ENCODE measurements at places on chromosomes 3 and 15.

- DNase-seq = no peak
Measured at GRCh38 chr15:85019815-85020590, 38.3 kb downstream of the PDE8A start.

DNA sequence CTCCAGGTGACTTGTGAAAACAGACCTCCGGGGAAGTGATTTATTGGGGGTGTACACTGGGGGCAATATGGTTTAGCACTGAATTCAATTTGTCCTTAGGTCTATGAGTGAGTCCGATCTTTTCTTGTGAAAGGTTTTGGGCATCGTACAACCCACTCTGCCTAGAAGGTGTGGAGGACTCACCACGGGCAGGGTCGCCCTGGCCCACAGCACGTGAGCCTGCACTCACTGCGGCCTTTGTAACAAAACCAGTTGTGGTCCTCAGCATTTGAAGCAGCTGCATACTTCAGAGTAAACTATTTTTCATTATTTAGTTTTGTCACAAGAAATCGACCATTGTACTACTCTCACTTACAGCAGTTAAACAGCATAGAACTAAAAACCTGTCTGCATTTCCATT lies 72.6 kb upstream of the BLM start:
- DNase-seq = no peak

- DNase-seq = no peak
Measured at GRCh38 chr15:96267463-96267862, 63.0 kb upstream of the NR2F2 start.

- DNase-seq = no peak
Measured at GRCh38 chr3:133967992-133968892, 61.5 kb downstream of the SLCO2A1 start.

- DNase-seq = no peak
Measured at GRCh38 chr3:20064796-20065564, 24.7 kb downstream of the KAT2B start.

DNA sequence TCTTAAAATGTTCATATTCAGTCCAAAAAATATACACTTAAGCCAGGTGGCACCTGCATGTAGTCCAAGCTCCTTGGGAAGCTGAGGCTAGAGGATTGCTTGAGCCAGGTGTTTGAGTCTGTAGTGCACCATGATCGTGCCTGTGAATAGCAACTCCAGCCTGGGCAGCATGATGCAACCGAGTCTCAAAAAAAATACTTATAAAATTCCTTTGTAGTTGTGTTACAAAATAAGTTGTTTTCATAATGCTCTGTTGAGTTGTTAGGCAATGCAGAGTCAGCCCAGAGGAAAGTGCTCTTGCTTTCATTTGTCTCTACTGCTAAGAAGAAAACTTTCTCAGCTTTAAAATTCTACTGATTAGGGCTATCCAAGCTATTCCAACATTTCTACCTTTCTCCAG lies 442.8 kb upstream of the ARRDC4 start:
- no peak for DNase-seq

- DNase-seq = no peak
Measured at GRCh38 chr15:25789616-25789999, 73.5 kb downstream of the ATP10A start.

- no peak for DNase-seq
Measured at GRCh38 chr3:195805181-195805580, 6.5 kb downstream of the MUC4 start.

DNA sequence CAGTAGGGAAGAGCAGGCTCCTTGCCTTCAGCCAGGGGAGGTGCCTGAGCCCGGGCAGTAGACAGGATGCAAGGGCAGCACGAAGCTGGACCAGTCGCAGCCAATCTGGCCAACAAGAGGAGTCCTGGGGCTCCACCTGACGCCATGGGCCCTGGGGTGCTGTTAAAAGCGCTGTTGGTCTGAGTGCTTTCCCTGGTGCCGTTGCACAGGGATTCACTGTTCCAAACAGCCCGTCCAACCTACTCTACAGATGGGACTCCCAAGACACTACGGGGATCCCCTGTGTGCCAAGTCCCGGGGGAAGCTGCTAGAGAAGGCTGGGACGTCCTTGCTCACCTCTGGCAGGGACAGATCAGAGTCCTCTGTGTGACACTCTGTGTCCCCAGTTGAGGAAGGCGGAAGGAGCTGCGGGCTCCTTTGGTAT lies 632 bp downstream of the CTSH start:
- no peak for DNase-seq

DNA sequence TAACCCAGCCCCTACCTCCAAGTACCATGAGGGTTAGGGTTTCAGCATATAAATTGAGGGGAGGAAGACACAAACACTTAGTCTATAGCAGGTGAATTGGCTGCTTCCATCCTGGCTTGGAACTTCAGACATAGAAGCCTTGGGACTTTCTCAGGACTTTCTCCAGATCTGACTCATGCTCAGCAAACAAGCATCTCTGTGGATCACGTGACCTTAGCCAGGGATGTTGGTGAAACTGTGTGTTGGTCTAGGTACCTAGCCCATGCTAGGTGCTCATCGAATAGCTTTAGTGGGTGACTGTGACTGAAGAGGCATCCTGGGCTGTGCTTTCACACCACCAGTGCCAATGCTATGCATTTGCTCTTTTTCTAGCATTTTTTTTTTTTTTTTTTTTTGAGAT lies 58.9 kb downstream of the CD47 start:
- no peak for DNase-seq

Data from activated CD4-positive, CD25-positive, alpha-beta regulatory T cell (primary cell).